ENCODE measurements at places on chromosomes 12 and 14.
A peak's percentile ranks its signal among the peaks of the same experiment; 100 is the strongest.

DNA sequence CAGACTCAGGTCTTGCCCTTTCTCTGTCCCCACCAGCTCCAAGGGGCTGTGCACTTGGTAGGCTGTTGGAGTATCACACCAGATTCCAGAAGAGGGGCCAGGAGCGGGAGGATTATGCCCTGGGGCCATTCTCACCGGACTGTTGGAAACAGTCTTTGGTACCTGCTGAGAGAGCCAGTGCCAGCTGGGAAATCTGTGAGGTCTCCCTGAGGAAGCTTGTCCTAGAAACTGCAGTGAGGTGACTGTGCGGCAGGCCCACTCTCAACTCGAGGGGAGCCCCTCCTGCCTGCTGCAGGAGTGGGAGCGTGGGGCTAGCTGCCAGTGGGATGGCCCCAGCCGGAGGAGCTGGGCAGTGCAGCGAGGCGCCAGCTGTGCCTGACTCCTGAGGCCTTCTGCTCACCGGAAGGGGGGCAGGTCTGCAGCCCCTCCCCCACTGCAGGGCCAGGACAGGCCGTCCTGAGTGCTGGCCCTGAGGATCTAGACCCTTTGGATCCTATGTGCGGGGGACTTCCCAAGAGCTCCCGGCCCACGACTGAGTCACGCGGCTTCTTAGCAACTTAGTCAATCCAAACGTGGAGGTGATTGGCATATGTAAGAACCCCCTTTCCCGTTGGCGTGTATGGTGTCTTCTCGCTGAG lies 295.2 kb downstream of the CACNA1C start:
- no peak for DNase-seq

DNA sequence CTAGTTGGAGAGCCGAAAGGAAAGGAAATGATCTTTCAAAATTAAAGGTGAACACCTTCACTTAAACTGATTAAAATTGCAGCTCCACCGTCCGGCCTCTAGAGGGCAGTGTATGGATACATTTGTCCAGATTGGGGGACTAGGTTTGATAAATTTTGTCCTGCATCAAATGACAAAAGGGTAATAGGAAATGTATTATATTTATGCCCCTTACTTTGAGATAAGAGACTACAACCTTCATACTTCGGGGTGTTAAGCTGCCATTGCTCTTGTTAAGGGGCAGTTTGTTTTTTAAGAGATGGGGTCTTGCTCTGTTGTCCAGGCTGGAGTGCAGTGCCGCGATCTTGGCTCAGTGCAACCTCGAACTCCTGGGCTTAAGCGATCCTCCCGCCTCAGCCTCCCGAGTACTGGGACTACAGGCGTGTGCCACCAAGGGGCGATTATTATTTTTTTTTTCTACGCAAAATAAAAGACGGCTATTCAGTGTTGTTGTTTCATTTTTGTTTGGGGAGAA lies 818 bp upstream of the SUOX start:
- peak; percentile 50 for DNase-seq

- DNase-seq = no peak
These were observed 663 bp downstream of the WASHC3 start for GRCh38 chr12:102061096-102061559.

DNA sequence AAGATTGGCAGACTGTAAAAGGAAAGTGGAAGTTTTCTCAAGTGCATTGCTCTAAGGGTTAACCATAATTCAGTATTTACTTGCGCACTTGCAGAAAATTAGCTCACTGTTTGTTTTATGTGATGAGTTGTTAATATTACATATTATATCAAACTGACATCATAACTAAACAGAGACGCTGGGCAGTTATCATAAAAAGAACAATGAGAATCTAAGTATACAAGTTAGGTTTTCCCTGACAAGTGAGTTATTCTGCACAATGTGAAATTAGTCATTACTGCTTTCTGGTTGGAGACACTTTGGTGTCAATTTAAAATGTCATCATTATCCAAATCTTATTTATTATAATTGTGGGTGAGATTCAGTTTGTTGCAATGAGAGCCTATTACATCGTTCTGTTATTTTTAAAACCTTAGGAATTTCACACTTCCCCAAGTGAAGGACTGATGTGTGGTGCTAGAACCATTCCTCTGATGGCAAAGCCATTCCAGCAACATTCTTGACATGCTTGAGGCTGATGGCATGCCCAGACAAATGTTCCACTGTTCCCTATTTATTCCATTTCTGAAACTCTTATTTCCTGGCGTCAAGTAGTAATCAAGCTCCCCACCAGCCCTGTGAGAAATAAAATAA lies 90.1 kb upstream of the FLRT2 start:
- DNase-seq = no peak

DNA sequence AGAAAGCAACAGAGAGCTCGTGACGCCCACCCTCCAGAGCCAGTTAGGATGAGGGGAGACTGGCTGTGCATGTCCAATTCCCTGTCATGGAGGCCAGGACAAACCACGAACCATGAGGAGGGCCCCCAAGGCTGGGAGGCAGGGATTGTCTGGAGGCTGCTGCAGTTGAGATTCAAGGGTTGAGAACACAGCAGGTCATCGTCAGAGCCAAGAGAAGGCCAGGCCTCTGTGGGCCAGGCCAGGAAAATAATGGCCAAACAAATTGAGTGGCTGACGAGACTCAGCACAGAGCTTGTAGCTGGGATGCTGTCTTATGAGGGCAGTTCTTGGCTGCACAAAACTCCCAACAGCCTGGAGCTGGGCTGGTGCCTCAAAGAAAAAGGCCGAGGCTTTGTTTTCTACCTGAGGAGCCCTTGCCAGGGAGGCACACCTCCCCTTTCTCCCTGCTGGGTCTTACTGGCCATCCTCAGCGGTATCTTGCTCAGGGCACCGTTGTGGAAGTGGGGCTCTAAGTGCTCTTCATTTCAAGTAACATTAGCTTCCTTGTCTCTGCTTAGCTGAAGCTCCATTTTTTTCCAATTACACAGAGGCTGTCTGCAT lies 665.9 kb downstream of the BCL11B start:
- DNase-seq = no peak

GRCh38 chr12:122467983-122468382 lies 32.7 kb downstream of the ZCCHC8 start:
- no peak for DNase-seq
